Panc1 (cell line): ENCODE measurements at places on chromosomes 4 and X.

DNA sequence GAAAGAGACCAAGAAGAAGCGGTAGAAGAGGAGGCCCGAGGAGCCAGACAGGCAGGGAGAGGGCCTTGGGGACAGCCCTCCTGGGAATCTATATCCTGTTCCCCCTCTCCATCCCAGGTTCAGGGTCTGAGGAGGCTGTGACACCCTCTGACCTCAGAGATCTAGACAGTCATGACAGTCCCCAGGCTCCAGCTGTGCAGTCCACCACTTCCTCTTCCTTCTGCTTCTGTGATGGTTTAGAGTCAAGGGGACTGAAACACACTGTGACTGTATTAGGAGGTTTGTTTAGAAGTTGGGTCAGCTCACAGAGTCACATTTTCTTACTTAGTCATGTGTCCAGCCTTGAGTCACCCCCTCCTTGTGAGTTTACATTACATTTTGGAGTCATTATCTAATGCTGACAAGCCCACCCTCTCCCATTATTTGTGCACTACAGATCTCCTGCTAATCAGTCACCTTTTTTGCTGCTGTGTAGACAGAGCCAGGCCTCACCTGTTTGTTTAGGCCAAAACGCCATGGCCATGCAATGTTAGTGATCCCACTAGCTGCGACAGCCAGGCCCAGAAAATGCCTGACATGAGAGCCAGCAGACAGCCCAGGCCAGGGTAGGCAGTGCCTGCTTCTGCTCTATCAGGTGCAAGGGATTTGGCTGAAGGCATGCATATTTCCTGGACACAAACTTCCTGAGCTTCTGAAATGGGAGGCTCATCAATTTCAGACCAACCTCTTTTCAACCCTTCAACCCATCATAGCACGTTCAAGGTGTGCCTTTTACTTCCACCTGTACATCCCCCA, 26.0 kb downstream of the MANBA start:
- DNase-seq: no peak

DNA sequence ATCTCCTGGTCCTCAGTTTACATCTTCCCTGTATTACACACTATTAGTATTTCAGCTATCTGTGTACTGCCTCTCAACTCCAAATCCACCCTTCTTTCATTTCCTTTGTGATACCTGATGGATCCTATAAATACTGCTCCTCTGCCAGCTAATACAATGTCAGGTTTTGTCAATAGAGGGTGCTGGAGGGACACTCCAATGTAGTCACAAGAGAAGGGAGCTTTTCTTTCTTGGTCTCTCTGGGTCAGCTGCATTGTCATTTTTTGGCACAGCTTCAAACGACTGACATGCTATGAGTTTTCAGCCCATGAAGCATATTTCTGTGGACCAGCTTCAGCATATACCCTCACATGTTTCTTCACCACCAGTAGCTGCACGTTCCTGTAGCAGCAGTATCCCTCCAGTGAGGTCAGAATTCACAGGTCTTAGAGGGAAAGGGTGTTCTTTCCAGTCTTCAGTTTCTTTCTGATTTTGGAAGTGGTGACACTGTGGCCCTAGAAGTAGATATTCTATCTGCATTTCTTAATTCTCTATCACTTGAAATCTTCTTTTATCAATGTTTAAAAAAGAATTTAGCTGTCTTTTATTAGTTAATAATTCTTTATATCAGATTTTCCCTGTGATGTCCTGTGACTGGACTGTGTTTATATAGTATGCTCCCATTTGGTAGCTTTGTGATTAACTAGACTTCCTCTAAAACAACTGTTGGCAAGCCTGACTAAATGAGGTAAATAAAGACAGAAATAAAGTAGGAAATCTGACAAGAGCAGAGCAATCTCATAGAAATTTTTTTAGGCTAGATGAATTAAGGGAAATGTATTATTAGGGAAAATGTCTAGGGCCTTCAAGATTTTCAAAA, 60.6 kb downstream of the GABRA2 start:
- DNase-seq: peak; percentile 39

DNA sequence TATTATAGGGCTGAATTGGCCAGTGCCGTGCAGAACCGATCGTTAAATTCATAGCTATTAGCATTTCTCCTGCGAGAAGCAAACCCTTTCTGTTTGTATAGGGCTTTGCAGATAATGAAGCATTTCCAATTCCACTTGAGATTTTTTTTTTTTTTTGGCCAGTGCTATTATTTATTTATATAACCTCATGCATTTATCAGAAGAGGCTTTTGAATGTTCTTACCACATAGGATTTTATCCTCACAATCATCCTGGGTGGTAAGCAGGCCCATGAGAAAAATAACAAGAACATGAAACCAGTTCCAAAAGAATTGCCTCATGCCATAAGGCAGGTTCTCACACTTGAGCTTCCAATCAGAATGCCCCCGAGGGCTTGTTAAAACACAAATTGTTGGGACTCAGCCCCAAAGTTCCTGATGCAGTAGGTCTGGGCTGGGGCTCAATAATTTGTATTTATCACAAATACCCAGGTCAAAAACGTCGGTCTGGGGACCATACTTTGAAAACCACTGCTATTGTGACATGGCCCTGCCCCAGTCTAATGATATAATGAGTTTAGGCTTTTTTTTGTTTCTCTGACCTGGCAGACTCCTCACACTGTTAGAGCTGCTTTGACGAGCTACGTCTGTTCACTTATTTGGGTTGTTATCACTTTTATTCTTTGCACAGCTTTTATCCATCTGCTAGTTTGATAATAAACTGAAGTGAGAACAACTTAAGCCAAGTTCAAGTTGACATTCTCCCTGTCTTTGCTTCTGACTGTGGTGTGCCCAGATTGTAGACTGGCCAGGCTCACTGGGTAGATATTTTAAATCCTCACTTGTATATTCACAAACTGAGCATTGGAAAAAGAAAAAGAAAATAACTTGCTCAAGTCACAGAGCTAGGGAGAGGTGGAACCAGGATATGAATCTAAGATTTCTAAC, 20.1 kb downstream of the SUPT20HL1 start:
- no peak for DNase-seq

DNA sequence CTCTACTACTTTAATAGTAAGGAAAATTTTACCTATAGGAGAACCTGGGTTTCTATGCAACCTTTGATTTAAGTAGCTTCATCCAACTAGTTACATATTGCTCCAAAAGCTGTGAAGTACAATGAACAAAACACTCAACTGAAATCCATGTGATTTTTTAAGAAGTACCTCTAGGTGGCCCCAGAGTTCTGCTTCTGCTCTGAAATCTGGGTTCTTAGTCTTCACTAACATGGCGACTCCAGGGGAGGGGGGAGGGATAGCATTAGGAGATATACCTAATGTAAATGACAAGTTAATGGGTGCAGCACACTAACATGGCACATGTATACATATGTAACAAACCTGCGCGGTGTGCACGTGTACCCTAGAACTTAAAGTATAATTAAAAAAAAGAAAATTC, 73.4 kb upstream of the MAGEB2 start:
- DNase-seq: no peak

GRCh38 chr4:176760471-176760870, 32.3 kb downstream of the VEGFC start:
- DNase-seq: no peak

GRCh38 chrX:40685362-40685918, 38.1 kb upstream of the CXorf38 start:
- DNase-seq: no peak

GRCh38 chr4:31104577-31104976, 384.4 kb downstream of the PCDH7 start:
- no peak for DNase-seq

DNA sequence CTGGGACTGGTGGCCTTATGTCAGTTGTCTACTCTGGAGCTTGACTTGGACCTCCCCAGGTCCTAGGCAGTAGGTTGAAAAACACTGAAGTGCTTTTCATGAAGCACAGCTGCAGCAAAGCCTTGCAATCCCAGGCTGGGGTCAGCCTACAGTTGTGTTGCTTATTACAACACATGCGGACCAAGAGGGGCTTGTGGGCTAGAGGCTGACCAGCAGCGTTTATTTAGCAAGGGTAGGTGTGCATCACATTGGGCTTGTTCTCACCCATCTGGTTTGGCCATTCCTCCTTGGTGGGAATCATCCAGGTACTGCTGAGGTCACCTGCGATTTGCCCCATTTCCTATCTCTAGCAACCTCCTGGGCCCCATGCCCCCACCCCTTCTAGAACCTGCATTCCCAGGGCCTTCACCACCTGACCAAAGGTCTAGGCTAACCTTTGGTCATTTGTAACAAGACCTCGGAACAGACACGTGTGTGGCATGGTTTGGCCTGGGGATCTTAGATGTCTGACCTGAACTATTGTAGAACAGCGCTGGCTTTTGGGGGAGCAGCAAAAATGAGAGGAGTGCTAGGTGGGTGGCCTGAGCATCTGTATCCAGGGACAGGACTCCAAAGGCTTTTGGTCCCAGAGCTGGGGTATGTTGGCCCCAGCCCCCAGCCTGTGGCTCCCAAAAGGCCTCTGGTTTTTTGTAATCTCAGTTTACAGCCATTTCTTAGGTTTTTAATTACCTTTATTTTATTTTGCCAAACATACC, 3.0 kb downstream of the RPL10 start:
- no peak for DNase-seq

- no peak for DNase-seq
Measured at GRCh38 chrX:26778320-26778888, 562.4 kb downstream of the MAGEB5 start.

DNA sequence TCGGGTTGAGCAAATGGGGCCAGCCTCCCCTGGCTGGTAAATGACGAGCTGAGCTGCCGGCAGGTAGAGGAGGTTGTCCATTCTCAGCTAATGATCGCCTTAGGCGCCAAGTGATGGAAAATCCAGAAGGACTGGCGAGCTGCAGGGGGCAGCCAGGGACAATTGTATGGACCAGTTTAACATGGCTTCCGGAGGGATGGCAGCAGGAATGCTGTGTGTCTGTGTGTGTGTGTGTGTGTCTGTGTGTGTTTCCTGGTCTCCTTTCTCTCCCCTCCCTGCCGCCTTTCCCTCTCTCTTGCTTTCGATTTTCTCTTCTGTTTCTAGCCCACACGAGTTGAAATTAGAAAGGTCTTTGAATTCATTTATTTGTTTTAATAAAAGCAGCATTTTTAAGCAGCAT, 45.2 kb upstream of the BCOR start:
- DNase-seq: no peak

DNA sequence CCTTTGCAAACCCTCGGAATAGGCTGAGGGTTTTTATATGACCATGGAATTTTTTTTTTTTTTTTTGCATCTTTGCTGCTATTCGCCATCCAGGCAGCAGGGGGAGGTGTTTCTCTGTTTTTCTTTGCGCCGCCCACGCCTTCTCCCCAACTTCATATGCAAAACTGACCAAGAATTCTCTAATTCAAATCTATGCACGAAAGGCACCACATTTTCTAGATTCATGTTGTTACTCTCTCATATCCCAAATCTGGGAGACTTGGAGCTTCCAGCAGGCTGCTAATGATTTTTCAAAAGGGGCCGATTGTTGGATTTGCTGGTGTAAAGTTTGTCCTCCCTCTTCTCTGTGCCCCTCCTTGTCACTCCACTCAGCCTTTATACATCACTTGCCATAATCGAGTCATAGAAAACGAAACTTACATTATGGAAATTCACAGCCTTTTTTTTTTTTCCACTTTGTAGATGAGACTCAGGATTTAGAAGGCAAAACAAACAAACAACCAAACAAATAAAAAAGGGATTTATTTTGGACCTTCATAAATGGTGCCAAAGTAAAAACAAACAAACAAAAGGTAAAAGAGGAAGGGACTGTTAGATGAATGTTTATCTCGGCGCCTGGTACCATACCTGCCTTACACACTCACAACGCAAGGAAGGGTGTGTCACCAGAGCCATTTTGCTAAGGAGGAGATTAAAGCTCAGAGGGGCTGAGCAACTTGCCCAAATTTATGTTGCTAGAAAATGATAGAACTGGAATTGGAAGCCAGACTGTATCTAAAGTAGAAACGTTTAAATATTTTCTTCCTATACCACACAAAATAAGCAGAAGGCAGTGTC, 29.3 kb upstream of the BOD1L1 start:
- DNase-seq: peak; percentile 54

- no peak for DNase-seq
Measured at GRCh38 chr4:26837993-26838842, 22.4 kb upstream of the STIM2 start.

DNA sequence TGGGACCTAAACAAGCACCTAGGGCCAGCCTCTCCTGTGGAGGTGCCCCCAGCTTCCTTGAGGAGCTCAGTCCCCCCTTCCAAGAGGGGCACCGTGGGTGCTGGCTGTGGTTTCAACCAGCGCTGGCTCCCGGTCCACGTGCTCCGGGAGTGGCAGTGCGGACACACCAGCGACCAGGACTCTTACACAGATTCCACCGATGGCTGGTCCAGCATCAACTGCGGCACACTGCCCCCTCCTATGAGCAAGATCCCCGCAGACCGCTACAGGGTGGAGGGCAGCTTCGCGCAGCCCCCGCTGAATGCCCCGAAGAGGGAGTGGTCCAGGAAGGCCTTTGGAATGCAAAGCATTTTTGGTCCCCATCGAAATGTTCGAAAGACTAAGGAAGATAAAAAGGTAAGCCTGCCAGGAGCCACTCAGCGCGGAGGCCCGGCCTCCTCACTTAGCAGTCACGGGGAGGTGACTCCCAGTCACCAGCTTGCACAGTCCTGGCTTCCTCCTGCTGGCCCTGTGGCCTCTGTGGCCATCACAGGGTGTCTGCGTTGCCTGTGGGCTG, 24.9 kb downstream of the RGS12 start:
- DNase-seq: no peak

DNA sequence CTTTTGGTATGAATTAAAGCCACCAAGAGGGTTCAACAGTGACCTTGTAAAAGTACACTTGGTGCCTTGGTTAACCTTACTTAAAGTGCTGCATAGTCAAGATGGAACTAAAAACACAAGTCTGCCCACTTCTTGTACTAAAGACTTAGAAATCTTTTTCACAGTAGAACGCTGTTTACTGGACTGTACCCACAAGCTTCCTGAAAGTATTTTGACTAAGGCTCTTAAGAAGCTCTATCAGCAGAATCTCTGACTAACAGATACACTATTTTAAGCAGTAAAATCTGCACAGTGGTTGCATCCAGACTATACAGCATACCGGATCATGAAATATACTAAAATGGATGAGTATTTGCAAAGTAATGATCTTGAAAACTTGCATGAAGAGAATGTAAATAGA, 7.2 kb downstream of the RAB28 start:
- DNase-seq: no peak

GRCh38 chr4:151930372-151930771, 169.6 kb upstream of the GATB start:
- DNase-seq: no peak

- no peak for DNase-seq
Measured at GRCh38 chrX:132900633-132901293, 57.7 kb downstream of the HS6ST2 start.

GRCh38 chr4:132097041-132097440, 1052.1 kb upstream of the PCDH10 start:
- DNase-seq: no peak

DNA sequence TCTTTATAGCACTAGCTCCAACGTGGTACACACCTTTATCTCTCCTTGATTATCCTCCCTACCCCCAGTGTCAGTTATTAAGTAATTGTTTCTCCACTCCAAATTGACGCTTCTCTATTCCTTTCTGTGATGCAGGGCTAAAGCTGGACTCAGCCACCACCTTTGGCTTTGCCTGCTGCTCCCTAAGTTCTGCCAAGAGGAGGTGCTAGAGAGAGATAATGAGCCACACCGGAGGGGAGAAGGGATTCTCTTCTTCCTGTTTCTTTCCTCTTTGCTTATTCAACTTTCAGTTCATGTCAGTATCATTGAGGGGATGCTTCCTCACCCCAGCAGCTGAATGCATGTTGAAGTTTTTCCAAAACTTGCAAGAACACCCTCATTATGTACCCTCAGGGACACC, 176.5 kb downstream of the GBA3 start:
- DNase-seq: no peak
